ENCODE measurements at places on chromosomes 6 and 20.

GRCh38 chr20:20292472-20292871 lies 75.4 kb upstream of the INSM1 start:
- DNase-seq: no peak

DNA sequence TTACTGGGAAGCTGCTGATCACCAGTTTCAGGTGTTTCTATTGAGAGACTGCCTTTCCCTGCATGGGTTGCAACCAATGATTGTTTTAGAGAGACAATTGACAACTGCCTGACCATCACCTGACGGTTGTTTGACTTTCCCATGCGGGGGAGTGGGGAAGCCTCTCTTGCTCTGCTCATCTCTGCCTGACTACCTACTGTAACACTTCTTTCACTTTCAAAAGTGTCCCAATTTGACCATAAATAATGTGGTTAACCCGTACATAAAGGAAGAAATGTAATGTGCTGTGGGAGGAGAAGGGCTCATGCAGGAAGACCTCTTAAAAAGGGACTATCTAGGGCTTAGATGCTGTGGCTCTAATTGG lies 122.1 kb upstream of the PHACTR1 start:
- no peak for DNase-seq

GRCh38 chr6:137729866-137730629 lies 137.0 kb upstream of the TNFAIP3 start:
- DNase-seq: peak; percentile 34

DNA sequence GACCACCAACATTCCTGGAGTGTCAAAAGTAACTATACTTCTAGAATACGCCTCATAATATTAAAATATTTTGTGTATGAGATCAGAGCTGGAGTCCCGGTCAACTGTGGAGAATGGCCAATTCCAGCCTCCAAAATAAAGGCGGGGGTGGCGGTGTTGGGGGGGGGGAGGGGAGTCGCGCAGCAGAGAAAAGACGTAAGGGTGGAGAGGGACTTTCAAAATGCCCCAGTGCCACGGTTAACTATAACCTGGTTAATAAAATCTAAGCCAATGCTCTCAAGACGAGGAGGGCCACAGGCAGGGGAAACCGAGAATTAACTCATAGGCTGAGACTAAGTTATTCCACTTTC lies 1.3 kb downstream of the NUP153 start:
- peak; percentile 51 for DNase-seq

- no peak for DNase-seq
These were observed 404.3 kb downstream of the CDH26 start for GRCh38 chr20:60362531-60362930.

DNA sequence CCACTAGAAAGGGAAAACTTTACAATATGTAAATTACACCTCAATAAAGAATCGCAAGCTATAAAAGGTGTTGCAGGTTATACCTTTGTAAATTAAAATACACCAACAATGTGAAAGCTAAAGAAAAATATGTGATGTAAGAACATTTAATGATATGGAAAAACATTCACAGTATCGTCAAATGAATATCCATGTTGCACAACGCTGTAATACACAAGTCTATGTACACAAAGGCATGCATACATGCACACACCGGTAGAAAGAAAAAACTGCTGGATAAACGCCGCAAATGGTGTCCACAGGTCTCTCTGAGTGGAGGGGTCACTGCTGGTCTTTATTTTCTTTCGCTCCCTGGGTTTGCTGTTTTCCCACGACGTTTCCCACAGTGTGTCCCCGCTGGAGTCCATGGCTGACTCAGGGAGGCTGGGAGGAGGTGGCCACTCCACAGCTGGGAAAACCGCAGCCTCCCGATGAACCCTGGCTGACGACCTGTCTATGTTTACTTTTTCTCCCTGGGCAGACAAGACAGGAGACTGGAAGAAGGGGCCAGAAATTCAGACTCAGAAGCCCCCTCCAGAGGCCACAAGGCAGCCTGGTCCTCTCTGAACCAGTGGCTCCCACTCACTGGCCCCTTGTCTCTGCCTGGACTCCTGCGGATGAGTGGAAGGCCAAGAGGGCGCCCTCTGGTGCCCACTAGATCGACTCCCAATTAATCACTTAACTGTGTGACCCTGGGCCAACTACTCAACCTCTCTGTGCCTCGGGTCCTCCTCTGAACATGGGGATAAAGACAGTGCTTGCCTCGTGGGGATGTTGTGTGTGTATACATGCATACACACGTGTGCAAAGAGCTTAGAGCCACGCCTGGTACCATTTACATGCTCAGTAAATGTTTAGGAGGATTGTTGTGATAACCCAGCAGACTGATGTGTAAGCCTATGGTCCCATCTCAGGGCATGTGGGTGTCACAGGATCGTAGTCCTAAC lies 12.8 kb upstream of the BPI start:
- peak; percentile 59 for DNase-seq

DNA sequence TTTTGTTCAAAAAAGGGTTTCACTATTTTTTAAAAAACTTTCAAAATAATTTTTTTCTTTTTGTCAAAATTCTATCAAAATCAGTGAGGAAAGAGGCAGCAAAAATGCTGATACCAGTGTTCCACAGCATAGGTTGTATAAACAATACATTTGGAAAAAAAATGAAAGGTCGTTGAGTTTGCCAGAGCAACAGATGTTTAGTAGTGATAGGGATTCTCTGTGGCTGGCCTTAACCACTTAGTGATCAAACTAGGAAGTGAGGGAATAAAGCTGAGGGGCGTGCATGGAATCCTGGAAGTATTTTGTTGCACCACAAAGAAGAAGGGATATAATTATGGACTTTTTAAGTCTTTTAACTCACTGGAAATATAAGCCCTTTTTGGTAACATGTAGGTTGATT lies 555.3 kb upstream of the CHD6 start:
- DNase-seq: no peak

- DNase-seq: peak; percentile 72
These were observed at the start of gene BFSP1 for GRCh38 chr20:17530716-17531664. TSS of gene BFSP1 (minus strand) at chr20:17531379. CDS start at chr20:17531329, 50 bp downstream.

GRCh38 chr6:107973594-107973993 lies 15.6 kb upstream of the SEC63 start:
- no peak for DNase-seq

GRCh38 chr20:47208534-47209174 lies 147.8 kb downstream of the ZMYND8 start:
- DNase-seq: no peak

DNA sequence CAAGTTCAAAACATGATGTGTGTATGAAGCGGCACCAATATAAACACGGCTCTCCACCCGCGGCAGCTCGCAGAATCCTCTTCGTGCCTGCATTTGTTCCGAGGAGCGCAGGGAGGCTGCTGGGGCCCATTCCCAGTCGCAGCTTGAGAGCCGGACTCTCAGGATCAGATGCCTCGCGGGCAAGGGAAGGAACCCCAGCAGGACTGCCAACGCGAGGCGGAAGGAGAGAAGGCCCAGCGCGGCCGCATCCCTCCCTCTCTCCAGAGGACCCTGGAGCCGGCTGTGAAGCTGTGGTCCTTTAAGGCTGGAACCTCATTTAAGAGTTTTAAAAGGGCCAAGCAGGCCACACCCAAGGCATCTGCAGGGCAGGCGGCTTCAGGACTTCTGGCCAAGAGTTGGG lies 44.2 kb upstream of the ZBP1 start:
- no peak for DNase-seq

DNA sequence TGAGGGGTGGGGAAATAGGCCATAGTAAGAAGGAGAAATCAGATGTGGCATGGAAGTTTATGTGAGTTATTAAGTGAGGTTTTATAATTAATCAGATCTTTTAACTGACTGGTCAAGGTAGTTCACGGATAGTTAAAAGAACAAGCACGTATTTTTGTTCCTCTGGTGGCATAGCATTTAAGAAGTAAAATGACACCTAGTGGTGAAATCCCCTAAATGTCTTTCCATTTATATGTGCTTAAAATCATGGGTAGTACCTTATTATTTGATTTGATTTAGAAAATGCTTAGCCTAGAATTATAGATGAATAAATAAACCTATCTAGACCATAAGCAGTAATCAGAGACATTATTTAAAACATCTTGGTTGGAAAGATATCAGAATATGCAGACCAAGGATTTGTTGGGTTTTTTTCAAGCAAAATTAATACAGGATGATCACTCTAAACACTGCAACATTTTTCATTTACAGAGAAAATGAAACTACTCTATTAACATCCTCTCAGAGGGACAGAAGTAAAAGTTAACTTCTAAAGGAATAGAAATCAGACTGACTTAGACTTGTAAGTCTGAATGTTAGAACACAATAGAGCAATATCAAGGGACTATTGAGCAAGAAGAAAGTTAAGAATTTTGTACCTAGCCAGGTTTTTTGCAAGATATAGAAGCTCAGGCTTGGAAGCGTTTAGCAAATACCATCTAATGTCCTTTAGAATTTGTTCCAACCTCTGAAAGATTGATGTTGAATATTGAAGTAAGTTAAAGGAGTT lies 81.1 kb downstream of the STXBP5 start:
- peak; percentile 55 for DNase-seq

GRCh38 chr6:40011844-40012243 lies 77.6 kb upstream of the MOCS1 start:
- no peak for DNase-seq

DNA sequence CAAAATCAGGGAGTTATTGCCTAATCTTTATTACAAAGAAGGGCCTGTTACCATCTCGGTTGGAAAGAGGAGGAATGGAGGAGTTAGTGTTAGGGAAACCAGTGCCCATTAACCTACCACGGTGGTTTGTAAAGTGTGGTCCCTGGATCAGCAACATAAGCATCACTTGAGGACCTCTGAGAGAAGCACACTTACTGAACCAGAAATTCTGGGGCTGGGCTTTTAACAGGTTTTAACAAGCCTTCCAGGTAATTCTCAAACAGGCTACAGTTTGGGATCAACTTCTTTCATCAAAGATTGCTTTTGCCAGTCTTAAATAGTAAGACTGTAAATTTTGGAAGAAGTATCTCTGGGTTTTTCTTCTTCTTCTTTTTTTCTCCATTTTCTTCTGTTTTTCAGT lies 329.5 kb upstream of the JAG1 start:
- no peak for DNase-seq

DNA sequence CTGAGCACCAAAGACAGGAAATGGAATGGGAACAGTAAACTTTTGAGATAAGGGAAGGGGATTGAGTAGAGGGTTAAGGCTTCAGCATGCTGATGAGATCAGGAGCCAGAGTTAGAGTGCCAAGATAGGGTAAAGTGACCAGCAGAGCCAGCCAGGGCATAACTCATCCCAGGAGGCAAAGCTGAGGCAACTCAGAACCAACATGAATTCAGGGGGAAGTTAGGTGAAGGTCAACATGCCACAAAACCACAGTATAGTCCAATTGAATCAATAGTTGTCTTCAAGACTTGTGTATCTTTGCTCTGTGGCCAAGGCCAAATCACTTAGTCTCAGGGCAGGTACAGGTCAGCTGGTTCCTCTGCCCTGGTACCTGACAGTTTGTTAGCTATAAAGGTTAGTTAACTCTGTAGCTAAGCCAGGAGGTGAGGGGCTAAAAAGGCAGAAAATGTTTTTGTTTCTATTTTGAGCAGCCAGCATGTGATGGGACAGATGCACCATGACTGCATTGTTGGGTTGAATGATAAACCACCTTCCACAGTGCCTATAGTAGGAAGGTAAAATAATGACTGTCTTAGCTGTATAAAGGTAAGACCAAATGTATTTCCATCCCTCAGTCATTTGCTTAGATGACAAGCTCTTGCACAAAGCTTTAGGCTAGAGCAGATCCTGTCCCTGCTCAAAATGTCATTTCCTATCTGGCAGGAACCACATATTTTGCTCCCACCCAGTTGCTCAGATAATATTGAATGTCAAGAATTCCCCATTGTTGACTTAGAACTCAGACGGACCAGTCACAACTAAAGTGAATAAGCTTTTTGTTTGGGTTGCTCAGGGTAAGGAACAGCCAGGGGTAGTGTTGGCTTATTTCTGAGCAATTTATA lies 15.8 kb downstream of the RNF8 start:
- DNase-seq: no peak

DNA sequence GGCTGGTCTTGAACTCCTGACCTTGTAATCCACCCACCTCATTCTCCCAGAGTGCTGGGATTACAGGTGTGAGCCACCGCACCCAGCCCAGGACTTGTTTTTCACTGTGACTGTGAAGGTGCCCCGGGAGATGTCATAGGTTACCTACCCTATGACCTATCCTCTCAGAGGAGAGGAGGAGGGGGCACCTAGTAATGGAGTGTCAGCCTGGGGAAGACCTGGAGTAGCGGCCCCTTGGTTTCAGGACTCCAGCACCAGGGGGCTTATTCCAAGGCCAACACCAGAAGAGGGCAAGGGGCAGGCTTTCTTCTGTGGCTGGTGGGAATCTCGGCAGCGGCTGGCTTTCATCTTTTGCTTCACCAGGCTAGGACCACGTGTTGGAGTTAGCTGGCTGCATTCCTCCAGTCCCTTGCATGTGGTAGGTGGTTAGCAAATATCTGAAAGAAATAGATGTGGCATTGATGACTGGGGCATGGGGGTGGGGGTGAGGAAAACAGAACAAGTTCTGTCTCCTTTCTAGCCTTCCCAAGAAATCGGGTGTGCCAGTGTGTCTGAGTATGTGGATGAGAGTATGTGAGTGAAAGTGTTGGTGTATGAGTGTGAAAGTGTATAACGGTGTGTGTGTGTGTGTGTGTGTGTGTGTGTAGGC lies 7.9 kb upstream of the ITPR3 start:
- no peak for DNase-seq

GRCh38 chr6:34366639-34366921 lies 25.9 kb downstream of the NUDT3 start:
- DNase-seq: no peak

DNA sequence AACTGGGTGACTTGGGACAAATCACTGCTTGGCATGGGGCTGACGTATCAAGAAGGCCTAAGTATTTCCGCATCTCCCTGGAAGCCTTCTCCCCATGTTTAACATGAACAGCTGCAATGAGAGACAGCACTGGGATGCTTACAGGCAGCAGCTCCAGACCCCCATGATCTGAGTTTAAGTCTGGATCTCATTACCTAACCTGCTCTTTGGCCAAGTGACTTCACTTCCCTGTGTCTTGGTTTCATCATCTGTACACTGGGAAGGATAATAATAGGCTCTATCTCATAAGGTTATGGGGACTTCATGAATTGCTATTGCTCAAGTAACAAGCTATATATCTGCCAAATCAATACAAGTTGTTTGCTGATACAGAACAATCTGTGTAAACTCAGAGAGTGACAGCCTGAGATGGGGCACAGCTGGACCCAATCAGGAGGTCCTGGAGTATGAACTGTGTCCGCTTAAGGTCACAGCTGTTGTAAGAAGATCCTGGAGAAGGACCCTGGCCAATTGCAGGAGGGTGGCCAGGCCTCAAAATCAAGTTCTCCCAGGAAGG lies 56.0 kb downstream of the TGM2 start:
- DNase-seq: no peak

- no peak for DNase-seq
These were observed 45.1 kb upstream of the TBX18 start for GRCh38 chr6:84809455-84809854.
